ENCODE measurements at places on chromosomes 3 and 15. TPM values are rescaled to one million over a fixed set of nuclear protein-coding genes. Genes with fewer than 3 reads are reported as not detected.

GRCh38 chr3:53229606-53230005 lies 26.2 kb downstream of the TKT start:
- no peak overlapping the region for H3K27ac ChIP-seq
- peaks cover 30% of the 10 kb centered on the region for H3K36me3 ChIP-seq
- H3K4me3 ChIP-seq = no peak overlapping the region
- no peak for DNase-seq
- no peaks in the 10 kb centered on the region for H3K27me3 ChIP-seq
- H3K4me1 ChIP-seq = peaks cover 6% of the 10 kb centered on the region

DNA sequence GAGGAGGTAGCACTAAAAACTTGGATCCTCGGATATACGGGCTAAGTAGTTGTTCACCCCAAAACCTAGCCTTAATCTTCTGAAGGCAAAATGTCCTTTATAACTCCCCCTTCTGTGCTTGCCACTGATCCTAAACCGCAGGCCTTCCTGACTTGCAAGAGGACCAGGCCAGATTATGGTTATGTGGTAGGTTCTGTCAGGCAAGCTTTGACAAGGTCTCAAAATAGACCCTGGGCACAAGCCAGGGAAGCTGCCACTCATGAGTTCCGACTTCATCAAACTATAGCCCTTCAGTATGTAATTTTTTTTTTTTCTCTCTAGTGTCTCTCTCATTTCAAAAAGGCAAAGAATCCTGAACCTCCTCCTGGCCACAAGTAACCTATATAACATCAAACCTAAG lies 3.2 kb downstream of the LRRFIP2 start:
- H3K4me1 ChIP-seq = peaks cover 29% of the 10 kb centered on the region
- H3K27me3 ChIP-seq = no peaks in the 10 kb centered on the region
- no peak overlapping the region for H3K27ac ChIP-seq
- no peak for DNase-seq

DNA sequence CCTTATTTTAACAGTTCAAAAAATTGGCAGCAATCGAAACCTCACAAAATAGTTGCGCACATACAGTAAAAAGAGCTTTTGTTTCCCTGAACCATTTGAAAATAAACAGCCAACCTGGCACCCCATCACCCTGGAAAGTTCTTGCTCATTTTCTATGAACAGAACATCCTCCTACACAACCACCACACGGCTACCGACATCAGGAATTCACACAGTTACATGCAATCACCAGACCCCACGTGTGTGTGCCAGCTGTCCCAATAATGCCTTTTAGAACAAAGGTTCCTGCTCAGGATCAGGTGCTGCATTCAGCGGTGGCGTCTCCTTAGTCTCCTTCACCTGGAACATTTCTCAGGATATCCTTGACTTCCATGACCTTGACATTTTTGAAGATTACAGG lies 186.5 kb downstream of the KLF13 start:
- H3K4me3 ChIP-seq = no peak overlapping the region
- peak; percentile 23 for DNase-seq
- peaks cover 3% of the 10 kb centered on the region for H3K36me3 ChIP-seq
- H3K27me3 ChIP-seq = no peaks in the 10 kb centered on the region
- no peak overlapping the region for H3K27ac ChIP-seq

- H3K27me3 ChIP-seq = no peaks in the 10 kb centered on the region
- H3K4me1 ChIP-seq = no peaks in the 10 kb centered on the region
- H3K27ac ChIP-seq = no peak overlapping the region
- H3K4me3 ChIP-seq = no peak overlapping the region
These were observed 128.8 kb downstream of the PEAK1 start for GRCh38 chr15:77291107-77291506.

ZNF660 gene
- total RNA-seq = 0.18 TPM

SPINK8 gene
- total RNA-seq = not detected

SIDT1 gene
- 51.9 TPM for total RNA-seq
